ENCODE measurements at places on chromosomes 2 and 18. TPM values are rescaled to one million over a fixed set of nuclear protein-coding genes. Genes with fewer than 3 reads are reported as not detected.

- no peaks in the 10 kb centered on the region for H3K36me3 ChIP-seq
- H3K4me3 ChIP-seq: no peak overlapping the region
Observed at GRCh38 chr2:32058130-32058529, 5.2 kb upstream of the SPAST start.

DNA sequence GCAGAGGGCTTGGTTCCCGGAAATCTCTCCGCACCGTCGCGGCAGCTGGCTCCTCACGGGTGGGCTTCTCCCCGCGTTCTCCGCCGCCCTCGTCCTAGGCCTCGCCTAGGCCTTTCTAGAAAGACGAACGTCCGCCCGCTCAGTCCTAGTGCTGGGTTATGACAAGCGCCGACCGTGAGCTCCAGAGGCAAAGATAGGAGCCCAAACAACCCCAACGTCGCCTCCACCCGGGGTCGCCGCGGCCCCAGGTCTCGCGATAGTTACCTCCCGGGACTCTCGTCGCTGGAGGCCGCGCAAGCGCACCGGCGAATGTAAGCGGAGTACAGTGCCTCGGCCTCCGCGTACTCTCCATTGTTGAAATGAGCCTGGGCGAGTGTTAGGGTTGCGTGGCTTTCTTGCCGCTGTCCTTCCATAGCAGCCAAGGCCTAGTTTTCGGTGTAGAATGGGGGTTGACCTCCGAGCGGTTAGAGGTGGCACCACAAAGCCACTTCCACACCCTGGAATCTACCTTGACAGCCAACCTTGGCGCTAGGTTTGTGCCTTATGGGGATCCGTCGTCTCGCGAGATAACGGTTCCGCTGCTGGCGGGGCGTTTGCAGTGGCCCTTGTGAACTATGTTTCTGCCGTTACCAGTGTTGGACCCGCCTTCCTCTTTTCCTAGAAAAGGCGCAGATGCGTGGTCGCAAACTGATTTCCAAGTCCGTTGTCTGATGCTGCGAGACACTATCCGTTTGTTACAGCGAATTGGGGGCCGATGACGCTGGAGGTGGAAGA lies at the start of gene TTC32:
Gene TTC32, minus strand, starts transcription at position 542 of the 774 bp plus-strand sequence. Its CDS starts 129 bp downstream, at position 413.
- no peaks in the 10 kb centered on the region for H3K36me3 ChIP-seq
- peak within 1 kb of the TSS; percentile 84 for H3K27ac ChIP-seq
- peak; percentile 93 for DNase-seq
- peaks cover 13% of the 10 kb centered on the region for H3K4me1 ChIP-seq
- peak within 1 kb of the TSS; percentile 93 for H3K4me3 ChIP-seq
- no peaks in the 10 kb centered on the region for H3K27me3 ChIP-seq

DNA sequence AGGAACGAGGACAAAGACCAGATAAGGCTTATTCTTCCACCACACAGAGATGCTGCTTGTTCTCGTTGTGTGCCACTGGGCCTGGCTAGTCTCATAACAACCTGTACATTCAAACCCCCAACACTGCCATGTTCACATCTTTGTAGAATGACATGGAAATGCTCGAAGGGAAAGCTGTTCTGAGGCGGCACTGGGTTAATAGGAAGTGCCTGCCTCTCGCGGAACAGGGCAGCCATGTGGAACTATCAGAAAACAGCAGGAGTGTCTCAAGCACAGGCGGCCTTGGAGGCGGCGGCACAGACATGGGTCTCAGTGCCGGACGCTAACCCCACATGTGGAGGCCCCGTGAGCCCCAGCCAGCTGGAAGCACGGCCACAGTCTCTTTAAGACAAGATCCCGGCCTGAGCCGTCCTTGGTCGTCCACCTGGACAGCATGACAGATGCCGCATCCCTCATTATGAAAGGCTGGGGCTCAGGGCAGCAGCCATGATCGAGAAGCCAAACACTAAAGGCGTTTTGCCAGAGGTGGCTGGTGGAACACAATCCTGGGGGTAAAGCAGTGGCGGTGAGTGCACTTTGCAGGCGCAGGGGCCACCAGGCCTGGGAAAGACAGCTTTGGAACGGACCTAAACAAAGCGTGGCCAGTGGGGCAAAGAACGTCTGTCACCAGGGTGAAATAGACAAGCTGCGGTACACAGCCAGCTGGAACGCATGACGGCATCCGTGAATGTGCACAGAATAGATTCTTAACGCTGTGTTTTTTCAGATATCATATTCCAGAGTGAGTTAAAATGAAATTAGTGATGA lies 161.0 kb downstream of the HDAC4 start:
- no peak overlapping the region for H3K4me3 ChIP-seq
- peak overlapping the region; percentile 55 for H3K27ac ChIP-seq
- peak; percentile 57 for DNase-seq
- H3K36me3 ChIP-seq: no peaks in the 10 kb centered on the region

DNA sequence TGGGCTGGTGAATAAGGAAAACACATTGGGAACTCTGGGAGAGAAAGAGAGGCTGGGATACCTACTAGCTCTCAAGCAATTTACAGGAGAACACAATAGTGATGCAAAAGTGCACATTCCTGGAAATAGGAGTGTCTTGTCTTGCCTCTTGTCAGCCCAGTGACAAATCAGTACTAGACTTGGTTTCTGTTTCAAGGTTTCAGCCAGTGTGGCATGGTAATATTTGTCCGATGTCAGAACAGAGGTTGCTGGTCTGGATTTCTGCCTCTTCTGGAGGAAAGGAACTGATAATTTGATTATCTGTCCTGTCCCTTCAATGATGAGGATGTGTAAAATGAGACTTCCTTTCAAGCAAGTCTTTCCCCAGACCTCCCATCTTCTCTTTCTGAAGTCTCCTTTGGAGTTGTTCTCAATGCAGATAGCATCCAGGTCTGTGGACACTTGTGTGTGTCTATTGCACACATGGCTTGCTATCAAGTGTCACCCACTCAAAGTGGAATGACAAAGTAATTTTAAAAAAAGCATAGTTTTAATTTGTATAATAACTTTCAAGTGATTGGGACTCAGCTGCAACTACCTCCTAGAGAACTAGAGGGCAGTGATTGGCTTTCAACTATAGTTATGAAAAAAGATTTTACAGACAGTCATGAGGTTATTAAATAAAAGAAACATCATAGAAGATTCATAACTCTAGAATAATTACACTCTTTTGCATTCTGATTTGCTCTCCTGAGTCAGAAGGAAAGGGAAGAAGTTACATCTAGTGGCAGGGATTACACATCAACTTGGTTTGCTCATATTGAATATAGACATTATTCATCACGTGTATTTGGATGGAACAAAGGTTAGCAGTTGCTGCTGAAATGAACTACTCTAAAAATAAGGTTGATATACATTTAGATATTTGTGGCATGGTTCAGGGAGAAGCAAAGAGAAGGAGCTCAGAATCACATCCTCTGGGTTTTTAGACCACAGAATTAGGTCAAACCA lies 4.5 kb downstream of the GPR39 start:
- H3K27me3 ChIP-seq: no peaks in the 10 kb centered on the region
- H3K4me1 ChIP-seq: no peaks in the 10 kb centered on the region
- no peak overlapping the region for H3K27ac ChIP-seq
- no peaks in the 10 kb centered on the region for H3K36me3 ChIP-seq
- no peak for DNase-seq

DNA sequence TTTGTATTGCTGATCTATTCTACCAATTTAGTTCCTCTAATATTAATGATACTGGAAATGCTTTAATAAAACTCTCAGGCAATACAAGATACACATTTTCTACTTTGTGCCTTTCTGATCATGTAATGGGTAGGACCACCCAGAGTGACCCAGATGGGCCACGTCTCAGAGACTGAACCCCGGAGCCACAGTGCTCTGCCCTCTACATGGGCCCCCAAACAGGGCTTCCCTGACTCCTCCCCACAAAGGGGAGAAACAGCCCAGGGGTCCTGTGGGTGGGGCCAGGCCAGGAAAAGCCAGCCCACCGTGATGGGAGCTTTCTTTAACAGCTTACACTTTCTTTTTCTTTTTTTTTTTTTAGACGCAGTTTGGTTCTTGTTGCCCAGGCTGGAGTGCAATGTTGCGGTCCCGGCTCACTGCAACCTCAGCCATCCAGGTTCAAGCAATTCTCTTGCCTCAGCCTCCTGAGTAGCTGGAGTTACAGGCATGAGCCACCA lies 18.4 kb downstream of the HDAC4 start:
- H3K36me3 ChIP-seq: no peaks in the 10 kb centered on the region
- no peaks in the 10 kb centered on the region for H3K4me1 ChIP-seq
- H3K27ac ChIP-seq: no peak overlapping the region
- no peak overlapping the region for H3K4me3 ChIP-seq

GRCh38 chr2:81835321-81836000 lies 1530.9 kb upstream of the LRRTM1 start:
- H3K36me3 ChIP-seq: no peaks in the 10 kb centered on the region
- no peak overlapping the region for H3K4me3 ChIP-seq
- no peaks in the 10 kb centered on the region for H3K27me3 ChIP-seq

TMEM178A gene
- total RNA-seq: 2.6 TPM

- no peak overlapping the region for H3K4me3 ChIP-seq
- H3K36me3 ChIP-seq: no peaks in the 10 kb centered on the region
- no peaks in the 10 kb centered on the region for H3K4me1 ChIP-seq
- no peak overlapping the region for H3K27ac ChIP-seq
Observed at GRCh38 chr2:177171418-177171865, 41.2 kb upstream of the HNRNPA3 start.

DNA sequence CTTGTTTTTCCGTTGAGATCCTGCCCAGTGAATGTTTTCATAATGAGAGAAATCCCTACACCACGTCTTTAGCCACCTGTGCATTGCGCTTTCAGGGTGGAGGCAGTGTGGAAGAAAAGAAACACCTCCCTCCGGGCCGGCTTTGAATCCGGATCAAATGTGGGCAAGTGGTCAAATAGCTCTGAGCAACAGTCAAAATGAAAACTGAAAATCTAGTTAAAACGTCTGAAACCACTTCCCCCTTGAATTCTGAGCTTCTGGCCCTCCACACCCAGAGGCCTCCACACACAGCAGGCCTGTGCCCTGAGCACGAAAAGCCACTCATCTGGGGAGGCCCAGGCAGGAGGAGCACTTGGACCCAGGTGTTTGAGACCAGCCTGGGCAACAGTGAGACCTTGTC lies 263.6 kb upstream of the SALL3 start:
- no peak overlapping the region for H3K4me3 ChIP-seq
- H3K27me3 ChIP-seq: no peaks in the 10 kb centered on the region
- H3K4me1 ChIP-seq: no peaks in the 10 kb centered on the region
- no peak for DNase-seq

GRCh38 chr2:240935103-240935876 lies 29.2 kb downstream of the CROCC2 start:
- peak; percentile 35 for DNase-seq
- H3K27me3 ChIP-seq: no peaks in the 10 kb centered on the region
- H3K4me1 ChIP-seq: peaks cover 8% of the 10 kb centered on the region
- no peak overlapping the region for H3K27ac ChIP-seq
- no peak overlapping the region for H3K4me3 ChIP-seq
- no peaks in the 10 kb centered on the region for H3K36me3 ChIP-seq

- no peak overlapping the region for H3K27ac ChIP-seq
- no peaks in the 10 kb centered on the region for H3K36me3 ChIP-seq
- no peaks in the 10 kb centered on the region for H3K27me3 ChIP-seq
- peaks cover 5% of the 10 kb centered on the region for H3K4me1 ChIP-seq
- no peak for DNase-seq
Observed at GRCh38 chr18:44974174-44974573, 293.5 kb downstream of the SETBP1 start.

GRCh38 chr2:118846442-118846952 lies 951 bp downstream of the EN1 start:
- no peaks in the 10 kb centered on the region for H3K36me3 ChIP-seq
- peaks cover 5% of the 10 kb centered on the region for H3K4me1 ChIP-seq
- DNase-seq: no peak
- no peak overlapping the region for H3K4me3 ChIP-seq
- no peaks in the 10 kb centered on the region for H3K27me3 ChIP-seq

GRCh38 chr2:71935262-71935848 lies 212.3 kb downstream of the CYP26B1 start:
- H3K4me3 ChIP-seq: no peak overlapping the region
- H3K36me3 ChIP-seq: no peaks in the 10 kb centered on the region
- H3K4me1 ChIP-seq: no peaks in the 10 kb centered on the region

GRCh38 chr2:64860276-64860885 lies 128.8 kb upstream of the SLC1A4 start:
- H3K27ac ChIP-seq: peak overlapping the region; percentile 94
- H3K4me3 ChIP-seq: no peak overlapping the region
- H3K4me1 ChIP-seq: peaks cover 12% of the 10 kb centered on the region
- H3K27me3 ChIP-seq: no peaks in the 10 kb centered on the region
- no peak for DNase-seq
- H3K36me3 ChIP-seq: no peaks in the 10 kb centered on the region
